ENCODE measurements at places on chromosomes 5 and 9.

DNA sequence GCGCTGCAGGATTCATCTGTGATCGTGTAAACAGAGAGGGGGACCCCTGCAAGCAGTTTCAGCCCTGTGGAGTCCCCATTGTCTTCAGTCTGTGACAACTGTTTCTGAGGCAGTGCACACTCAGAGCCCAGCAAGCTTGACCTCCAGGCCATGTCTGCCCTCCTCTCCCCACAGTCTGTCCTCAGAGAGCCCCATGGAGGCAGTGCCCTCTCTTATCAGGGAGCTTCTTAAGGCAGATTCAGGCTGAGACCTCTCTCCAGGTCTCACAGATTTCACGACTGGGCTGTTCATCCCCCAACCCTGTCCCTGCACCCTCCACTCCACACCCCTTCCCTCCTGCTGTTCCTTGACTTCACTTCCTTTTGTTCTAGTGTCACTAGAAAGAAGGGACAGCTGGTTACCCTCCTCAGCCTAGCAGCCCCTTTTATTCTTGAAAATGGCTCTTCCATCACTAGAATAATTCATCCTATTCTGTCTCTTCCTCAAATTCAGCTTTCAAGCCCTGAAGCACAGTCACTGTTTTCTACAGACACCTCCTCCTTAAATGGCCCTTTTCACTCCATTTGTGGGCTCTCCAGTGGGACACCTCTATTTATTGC is 218.4 kb downstream of the MED10 start:
- no peak for DNase-seq

- DNase-seq: peak; percentile 21
Measured at GRCh38 chr9:38088006-38088925, 19.2 kb upstream of the SHB start.

DNA sequence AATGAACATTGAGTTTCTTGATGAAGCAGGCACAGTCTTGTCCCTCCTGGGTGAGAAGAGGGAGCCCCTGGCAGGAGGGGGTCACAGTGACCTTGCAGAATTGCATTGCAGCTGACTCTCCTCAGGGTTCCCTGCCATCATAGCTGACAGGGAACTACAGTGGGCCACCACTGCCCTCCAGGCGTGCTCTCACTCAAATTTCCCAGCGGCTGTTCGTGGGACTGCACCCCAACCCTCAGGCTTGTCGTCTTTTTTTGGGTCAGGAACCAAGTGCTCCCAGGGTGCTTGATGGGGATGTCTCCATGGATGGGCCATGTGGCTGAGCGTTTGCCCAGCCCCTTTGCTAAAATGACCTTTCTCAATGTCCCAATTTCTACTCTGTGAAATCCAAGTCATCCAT is 215.8 kb downstream of the MELK start:
- no peak for DNase-seq

- peak; percentile 92 for DNase-seq
Measured at GRCh38 chr5:73321757-73322436, 126.7 kb downstream of the FOXD1 start.

- DNase-seq: peak; percentile 18
Measured at GRCh38 chr5:118611332-118611945, 376.9 kb downstream of the DTWD2 start.

- no peak for DNase-seq
Measured at GRCh38 chr5:163505049-163505367, 411 bp upstream of the MAT2B start.

DNA sequence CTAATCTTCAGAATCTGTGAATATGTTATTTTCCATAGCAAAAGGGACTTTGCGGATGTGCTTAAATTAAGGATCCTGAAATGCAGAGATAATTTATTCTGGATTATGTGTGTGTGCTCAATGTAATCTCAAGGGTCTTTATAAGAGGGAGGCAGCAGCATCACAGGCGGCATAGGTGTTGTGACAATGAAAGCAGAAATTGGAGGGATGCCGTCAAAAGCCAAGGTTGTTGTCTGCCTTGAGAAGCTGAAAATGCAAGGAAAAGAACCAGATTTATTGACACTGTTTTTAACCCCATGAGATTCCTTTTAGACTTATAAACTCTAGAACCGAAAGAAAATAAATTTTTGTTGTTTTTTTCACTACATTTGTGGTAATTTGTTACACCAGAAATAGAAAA is 948.5 kb downstream of the TLE4 start:
- no peak for DNase-seq

DNA sequence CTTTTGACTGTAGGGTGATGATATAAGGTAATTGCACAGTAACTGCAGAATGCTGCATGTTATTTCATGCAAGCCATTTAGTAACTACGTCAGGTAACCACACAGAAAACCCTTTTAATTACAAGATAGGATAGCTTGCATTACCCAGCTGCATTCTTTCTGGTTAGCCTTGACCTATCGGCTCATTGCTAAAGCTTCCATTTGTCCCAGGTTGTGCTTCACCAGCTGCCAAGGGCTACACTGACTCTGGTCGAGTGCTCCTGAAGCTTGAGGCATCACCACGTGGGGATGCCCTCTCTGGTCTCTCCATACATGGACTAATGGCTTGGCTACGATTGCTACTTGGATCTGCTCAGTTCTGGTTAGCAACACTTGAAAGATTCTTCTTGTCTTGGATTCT is 81.1 kb upstream of the SLC12A2 start:
- no peak for DNase-seq

DNA sequence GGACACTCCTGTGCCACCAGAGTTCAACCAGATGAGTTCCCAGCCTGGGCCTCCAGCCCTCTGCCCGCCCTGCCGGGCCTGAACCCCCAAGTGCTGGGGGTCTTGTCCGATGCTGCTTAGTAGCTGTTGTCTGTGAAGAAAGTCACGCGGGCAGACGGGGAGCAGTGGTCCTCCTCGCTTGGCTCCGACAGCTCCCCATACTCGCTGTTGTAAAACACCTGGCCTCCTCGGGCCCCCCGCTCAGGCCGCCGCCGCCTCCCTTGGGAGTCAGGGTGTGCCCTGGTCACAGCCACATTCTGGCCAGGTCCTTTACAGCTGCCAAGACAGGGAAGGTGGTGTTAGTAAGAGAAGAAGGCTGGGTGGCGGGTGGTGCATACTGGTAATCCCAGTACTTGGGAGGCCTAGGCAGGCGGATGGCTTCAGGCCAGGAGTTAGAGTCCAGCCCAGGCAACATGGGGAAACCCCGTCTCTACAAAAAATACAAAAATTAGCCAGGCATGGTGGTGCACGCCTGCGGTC is 11.8 kb upstream of the SCGB3A1 start:
- no peak for DNase-seq

DNA sequence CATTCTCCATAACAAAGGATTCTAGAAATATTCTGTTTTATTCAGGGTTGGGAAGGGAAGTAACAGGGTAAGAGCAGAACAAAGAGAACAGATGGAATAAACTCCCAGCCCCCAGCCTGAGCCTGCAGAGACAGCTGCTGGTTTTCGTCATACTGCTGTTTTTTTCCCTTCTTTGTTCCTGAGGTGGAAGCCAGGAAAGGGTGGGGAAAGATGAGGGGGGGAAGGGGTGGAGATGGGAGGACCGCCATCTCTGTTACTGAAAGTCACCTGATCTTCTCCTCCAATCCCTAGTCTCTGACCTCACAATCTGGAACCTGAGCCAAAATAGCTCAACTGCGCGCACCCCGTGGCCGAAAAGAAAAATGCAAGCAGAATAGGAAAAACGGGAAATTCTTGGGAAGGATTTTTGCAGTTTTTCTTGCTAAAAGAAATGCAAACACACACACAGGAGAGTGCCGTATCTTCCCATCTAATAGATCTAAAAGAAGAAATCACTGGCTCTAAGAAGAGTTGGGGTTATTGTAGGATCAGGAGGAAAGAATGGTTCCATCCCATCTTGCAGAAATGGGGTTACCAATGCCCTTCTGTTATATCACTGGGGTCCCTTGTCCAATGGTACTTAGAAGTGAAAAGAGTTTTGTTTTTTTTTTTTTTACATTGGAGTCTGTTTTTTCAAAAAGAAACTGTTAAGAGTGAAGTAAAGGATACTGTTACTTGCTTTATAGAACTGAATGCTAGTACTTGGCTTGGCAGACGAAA is 57.9 kb downstream of the DIAPH1 start:
- peak; percentile 95 for DNase-seq

DNA sequence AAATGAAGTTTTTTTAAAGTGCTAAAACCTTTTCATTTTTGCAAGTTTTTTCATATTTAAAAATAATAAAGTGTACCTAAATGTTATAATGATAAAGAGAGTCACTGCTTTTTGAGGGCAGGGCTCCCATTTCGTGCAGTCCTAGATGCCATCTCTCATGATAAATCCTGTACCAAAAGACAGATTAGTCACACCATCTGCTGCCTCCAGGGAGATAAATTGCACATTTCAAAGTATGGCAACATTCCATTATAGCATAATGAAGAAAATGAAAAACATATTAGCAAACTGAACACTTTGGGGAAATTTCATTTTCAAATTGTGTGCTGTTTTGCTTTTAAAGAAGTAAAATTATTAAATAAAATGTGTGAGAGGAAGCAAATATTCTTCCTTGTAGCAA is 257.2 kb downstream of the KIAA0825 start:
- DNase-seq: no peak

DNA sequence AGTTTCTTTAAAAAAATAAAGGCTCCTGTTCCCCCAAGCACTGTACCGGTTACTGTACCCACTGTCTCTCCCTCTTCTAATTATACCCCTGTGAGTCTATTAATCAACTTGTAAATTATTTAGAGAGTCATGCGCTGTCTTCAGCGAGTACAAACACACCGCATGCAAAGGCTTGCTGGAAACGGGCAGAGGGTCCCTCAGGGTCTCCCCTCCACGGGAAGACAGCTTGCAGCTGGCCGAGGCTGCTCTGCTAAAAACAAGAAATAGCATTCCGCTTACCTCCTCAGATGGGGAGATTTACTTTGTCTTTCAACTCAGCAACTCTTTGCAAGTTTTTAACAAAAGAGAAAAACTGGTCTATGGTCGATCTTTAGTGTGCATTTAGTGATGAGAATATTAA is 71.8 kb downstream of the AK8 start:
- no peak for DNase-seq

GRCh38 chr5:78253201-78253600 is 41.3 kb downstream of the AP3B1 start:
- no peak for DNase-seq
